ENCODE measurements at places on chromosomes 2 and 18.
A peak's percentile ranks its signal among the peaks of the same experiment; 100 is the strongest.

DNA sequence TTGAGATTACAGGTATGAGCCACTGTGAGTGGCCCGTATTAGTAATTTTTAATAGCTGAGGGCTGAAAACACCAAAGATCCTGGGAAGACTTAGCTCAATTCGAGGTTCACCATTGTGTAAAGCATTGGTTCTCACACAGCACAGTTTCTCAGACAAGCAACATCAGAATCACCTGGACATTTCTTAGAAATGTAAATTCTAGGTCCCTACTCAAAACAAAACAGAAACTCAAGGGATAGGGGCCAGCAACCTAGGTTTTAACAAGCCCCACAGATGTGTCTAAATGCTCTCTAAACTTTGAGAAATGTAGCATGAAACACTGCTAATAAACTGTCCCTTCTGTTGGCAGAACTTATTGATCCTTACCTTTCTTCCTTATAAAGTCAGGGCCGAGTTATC is 681.2 kb downstream of the RNF144A start:
- DNase-seq = no peak

GRCh38 chr2:233584210-233584609 is 17.6 kb upstream of the USP40 start:
- DNase-seq = no peak

DNA sequence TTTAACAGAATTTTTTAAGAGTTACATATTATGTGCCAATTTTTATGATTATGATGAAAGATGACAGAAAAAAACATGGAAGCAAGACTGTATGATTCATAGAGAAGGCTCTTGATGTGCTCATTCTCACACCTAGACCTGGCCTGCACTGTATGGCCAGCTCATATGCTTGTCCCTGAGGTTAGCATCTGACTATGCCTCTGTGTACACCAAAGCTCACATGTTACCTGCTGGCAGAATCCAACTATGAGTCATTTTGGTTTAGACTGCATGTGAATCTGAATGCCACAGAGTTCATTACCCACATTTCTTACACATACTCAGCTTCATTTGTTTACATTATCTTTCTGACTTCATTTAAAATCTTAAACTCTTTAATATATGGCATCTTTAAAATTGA is 139.0 kb downstream of the DSC3 start:
- DNase-seq = no peak

DNA sequence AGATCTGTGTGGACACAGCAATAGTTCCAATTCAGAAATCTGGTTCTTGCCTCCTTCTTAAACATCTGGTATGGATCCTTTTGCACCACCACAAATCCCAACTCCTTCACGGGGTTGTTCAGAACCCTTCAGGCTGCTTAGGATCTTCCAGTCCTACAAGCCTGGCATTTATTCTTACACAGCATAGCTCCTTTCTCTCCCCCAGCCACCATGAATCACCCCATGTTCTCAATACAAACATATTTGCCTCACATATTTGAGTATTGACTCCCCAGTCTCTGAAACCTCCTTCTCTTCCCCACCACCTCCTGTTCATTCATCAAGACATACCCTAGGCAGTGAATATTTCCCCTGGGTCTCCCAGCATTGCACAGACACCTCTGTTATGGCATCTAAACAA is 155.2 kb downstream of the ALK start:
- DNase-seq = no peak

DNA sequence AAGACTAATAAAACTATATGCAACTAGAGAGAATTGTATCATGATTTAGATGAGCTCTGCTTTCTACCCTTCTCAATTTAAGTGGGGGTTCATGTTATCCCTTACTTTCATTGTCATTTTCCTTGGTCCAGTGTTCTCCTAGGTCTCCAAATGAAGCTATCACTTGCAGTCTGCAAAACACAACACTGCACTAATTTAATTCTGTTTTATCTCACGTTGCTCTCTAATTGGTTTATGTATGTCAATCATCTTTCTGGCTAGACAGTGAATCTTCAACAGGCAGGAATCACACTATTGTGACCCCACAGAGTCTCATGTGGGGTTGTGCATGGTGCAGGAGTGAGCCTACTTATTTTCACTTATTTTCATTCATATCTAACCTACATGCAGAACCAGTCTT is 348.3 kb upstream of the SYT4 start:
- DNase-seq = no peak

DNA sequence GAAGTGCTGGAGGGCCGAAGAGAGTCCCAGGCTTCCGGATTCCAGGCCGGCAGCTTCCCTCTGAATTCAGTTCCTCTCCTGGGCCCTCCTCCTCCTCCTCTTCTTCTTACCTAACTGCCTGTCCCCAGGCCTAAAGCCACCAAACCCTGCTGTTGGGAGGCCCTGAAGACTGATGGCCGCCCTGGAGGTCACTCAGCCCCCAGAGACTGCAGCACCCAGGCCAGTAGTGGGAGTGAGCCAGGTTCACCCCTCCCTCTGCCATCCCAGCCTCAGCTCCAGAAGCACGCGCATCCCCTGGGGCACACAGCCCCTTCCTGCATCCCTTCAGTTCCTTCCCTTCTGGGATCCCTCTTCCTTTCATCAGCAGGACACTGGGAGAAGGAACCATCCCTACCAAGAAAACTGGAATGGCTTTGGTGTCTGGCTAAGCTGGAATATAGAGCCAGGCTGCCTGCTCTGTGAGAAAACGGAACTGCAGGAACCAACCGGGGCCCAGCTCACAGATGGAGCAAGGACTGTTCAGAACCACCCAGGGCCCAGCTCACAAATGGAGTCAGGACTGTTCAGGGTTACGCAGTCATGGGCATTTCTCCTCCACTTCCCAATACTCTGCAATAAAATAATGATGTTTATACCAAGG is 127.4 kb downstream of the NDUFA10 start:
- no peak for DNase-seq

- DNase-seq = no peak
These were observed 2.2 kb upstream of the MTCL1 start for GRCh38 chr18:8703092-8703709.

- no peak for DNase-seq
These were observed 91.0 kb upstream of the RAB6C start for GRCh38 chr2:129888461-129888860.

DNA sequence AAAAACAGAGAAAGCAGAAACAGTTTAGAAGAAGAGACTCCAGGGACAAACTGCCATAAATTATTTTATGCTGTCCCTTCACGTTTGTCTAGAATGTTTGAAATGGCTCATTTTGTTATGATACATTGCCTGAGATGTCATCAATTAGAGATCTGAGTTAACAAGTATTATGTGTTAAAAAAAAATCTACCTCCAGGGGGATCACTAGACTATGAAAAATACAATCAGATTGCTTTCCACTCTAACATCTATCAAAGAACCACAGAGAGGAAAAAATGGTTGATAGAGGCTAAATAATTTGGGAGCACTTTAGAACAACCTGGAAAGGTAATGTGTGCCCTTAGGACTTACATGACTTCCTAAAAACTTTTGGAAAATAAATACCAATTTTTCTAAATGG is 103.8 kb upstream of the CCDC150 start:
- DNase-seq = no peak

DNA sequence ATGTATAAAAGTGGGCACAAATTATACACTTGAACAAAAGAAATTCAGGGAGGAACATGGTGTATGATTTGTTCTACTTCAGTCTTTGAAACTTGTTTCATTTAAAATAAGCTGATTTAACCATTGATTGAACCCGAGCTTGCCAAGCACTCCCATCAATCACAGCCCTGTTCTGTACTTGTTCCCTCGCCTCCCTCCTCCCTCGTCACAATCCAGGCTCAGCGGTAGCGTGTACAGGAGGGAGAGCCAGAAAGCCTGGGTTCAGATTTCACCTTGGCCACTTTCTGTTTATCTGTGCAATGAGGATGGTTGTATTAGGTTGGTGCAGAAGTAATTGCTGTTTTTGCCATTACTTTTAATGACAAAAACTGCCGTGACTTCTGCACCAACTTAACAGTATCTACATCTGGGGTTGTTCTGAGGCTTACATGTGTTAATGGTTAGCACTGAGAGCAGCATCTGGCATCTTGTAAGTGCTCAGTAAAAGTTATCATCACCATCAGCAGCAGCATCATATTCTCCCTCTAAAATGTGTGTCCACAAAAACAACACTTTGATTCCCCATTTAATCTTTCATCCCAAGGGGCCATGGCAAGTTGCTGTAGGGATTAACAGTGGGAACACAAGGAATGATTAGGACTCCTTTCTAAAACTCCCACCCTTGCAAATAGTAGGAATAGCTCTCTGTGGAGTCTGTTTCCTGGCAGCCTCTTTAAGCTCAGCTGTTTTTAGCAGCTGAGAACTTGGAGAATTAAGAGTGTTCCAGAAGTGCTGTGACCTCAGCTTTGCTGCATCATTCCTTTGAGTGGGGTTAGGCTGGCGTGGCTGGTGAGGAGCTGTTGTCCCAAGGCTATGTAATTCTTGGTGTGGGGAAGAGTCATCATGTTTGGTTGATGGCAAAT is 4.7 kb downstream of the DPYSL5 start:
- DNase-seq = no peak

GRCh38 chr2:774436-774835 is 97.2 kb upstream of the TMEM18 start:
- DNase-seq = no peak

GRCh38 chr2:28624793-28625701 is 126.6 kb upstream of the PPP1CB start:
- DNase-seq = peak; percentile 79

DNA sequence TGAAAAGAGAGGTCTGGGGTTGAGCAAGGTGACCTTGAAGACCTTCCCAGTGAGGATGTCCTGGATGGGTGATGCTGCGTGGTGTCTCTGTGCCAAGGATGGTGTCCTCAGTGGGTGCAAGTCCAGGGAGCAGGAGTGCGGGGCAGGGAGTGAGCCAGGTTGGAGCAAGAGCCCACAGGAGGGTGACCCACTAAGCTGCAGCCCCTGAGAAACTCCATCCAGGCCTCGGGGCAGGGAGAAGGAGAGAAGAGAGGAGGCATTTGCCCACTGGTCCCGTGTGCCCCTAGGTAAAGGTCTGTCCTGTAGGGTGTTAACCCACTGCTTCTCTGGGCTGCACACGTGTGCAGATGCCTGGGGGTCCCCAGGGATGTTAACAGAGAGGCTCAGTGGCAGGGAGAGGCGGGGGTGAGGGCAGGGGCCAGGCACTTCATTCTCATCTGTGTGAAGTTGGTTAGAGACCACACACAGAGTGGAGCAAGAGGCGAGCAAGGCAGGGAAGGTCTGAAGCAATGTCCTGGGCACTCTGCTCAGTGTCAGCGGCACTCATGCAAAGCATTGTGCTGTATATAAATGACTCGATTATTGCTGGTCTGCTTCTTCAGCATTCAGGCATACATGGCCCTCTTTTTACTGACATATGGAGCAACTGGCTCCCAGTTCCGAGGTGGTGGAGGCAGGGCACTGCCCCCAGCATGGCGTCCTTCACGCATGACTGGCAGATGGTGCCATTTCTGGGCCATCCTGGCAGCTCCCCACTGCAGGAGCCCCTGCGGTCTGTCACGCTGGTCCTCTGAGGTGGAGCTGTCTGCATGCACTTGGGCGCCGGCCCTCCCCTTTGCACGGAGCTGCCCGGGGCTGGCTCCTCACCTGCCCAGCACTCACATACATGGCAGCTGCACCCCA is 117.2 kb upstream of the HS6ST1 start:
- DNase-seq = no peak

GRCh38 chr2:158317642-158318041 is 138.9 kb downstream of the CCDC148 start:
- DNase-seq = no peak

DNA sequence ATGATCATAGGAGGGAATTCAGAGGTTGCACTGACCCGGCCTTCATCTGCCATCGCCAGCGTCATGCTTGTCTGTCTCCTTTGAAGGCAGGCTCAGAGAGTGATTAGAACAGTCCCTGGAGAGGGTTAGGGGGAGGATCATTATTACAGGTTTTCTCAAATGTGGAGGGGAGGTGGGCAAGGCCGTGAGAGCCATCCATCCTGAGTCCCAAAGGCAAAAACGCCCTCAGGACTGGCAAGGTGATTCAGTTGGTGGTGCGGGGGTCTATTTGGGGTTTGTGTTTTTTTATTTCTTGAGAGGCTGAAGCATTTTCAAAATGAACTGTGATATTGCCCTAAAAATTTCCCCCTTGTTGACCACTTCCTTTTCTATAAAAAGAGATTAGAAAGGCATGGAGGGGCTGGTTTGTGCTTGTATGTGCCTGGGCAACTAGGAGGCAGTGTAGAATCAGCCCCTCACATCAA is 39.3 kb upstream of the GYPC start:
- no peak for DNase-seq

- peak; percentile 14 for DNase-seq
These were observed 98.0 kb downstream of the MARCHF4 start for GRCh38 chr2:216274194-216274840.

GRCh38 chr2:200534572-200534971 is 8.6 kb downstream of the SGO2 start:
- no peak for DNase-seq

DNA sequence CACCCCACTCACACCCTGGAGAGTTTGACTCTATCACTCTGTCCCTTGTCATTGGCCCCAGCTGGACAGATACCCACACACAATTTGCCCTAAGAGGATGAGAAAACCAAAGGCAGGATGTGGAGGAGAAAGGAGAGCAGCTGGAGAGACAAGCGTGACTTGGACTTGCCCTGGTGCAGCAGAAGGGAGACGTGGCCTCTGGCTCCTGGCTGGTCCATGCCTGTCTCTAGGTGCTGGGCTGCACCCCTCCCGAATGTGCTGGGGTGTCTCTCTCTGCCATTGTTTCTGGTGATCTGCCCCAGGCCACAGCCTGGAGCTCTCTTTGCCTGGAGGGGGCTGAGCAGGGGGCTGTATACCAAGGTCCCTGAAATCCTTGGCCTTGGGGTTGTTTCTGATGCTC is 88.7 kb upstream of the HDAC4 start:
- no peak for DNase-seq

GRCh38 chr2:28268386-28268785 is 124.3 kb upstream of the FOSL2 start:
- peak; percentile 40 for DNase-seq

DNA sequence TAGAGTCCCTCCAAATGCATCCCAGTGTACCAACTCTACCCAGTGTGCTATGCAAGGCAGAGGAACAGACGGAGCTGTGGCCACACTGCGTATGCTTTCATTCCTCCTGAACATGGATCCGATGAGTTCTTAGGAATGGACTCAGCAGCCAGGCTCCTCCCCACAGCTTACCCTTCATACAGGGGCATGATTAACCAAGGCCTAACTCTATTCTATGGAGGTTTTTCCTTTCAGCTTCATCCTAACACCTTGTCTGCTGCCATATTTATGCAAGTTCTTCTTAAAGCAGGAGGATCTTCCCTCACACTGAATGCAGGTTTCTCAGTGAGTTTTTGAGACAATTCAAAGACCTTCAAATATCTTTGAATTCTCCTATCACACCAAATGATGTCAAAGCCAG is 222.9 kb downstream of the MYT1L start:
- no peak for DNase-seq

GRCh38 chr18:24187689-24188088 is 48.8 kb downstream of the CABYR start:
- DNase-seq = no peak

All from fibroblast of pulmonary artery (primary cell).